ENCODE measurements at places on chromosomes 1 and 21. TPM values are rescaled to one million over a fixed set of nuclear protein-coding genes. Genes with fewer than 3 reads are reported as not detected.

DNA sequence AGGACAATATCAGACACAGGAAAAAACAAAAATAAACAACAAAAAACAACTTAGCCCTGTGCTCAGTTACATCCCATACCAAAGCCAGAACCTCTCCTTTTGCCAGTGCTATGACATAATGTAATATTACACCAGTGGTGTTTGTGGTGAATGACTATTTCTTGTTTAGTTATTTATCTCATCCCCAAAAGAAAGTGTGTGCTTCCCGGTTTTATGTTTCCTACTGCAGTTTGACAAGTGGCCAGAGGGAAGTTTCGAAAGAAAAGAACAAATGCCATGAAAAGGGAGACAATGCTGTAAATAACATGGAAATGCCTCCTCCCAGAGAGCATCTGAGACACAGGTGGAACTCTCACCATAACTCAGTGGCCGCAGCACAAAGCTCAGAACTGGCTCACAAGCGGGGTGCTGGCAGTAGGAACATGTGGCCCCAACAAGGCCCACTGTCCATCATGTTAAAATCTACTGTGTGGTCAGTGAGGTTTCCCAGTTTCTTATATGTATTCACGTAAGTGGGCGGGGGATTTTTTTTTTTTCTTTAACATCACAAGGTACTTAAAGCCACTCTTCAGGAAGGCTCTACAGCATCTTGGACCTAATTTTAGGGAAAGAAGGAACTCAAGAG, 158.2 kb downstream of the BARHL2 start:
- H3K27me3 ChIP-seq: no peaks in the 10 kb centered on the region
- no peak for DNase-seq
- no peak overlapping the region for H3K4me3 ChIP-seq
- peaks cover 2% of the 10 kb centered on the region for H3K4me1 ChIP-seq

- no peaks in the 10 kb centered on the region for H3K4me1 ChIP-seq
- no peaks in the 10 kb centered on the region for H3K27me3 ChIP-seq
- H3K27ac ChIP-seq: no peak overlapping the region
Observed at GRCh38 chr1:240136402-240136801, 44.7 kb downstream of the FMN2 start.

DNA sequence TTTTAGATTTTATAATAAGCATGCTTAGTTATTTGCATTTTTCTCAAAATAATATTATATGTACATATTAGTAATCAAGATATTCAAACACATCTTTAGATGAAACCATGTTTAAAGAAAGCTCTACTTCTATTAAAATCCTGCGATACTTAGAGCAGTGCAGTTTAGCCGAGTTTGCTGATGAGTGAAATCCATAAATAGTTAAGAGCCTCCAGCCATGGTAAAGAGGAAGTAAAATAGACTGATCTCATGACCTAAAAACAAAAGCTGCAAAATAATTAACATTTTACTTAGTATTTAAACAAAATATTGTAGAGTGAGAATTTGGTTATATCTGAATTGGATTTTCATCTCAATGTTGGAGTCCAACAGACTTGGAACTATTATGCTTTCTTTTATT, 147.4 kb upstream of the NRIP1 start:
- DNase-seq: no peak
- no peak overlapping the region for H3K4me3 ChIP-seq
- H3K4me1 ChIP-seq: no peaks in the 10 kb centered on the region
- H3K27ac ChIP-seq: no peak overlapping the region
- H3K27me3 ChIP-seq: no peaks in the 10 kb centered on the region
- no peaks in the 10 kb centered on the region for H3K36me3 ChIP-seq

DNA sequence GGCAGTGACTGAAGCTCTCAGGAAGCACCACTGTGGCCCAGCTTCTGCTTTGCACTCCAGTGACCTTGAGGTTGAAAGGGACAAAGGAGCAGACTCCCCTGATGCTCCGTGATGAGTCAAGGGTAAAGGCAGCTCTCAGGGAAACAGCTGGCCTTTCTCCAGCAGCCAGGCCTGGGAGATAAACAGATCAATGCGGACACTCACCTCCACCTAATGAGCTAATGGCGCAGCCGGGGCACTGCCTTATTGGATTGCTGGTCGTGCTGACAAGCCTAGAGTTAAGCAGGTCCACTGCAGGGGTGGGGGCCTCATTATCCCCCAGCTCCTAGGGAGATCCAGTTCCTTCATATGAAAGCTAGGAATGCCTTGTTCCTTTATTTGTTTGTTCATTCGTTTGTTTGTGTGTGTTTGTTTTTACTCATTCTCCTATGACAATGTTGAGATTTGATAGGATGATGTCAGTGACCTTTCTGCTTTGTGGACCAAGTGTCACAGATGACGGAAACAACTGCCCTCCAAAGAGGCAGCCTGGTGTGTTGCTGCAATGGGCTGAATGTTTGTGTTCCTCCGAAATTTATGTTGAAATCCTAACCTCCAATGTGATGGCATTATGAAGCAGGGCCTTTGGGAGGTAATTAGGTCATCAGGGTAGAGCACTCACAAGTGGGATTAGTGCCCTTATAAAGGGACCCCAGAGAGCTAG, 141.4 kb upstream of the BEND5 start:
- no peaks in the 10 kb centered on the region for H3K4me1 ChIP-seq
- H3K27me3 ChIP-seq: no peaks in the 10 kb centered on the region
- no peak overlapping the region for H3K4me3 ChIP-seq
- DNase-seq: no peak
- no peaks in the 10 kb centered on the region for H3K36me3 ChIP-seq

- peak; percentile 35 for DNase-seq
- no peaks in the 10 kb centered on the region for H3K4me1 ChIP-seq
- peaks cover 4% of the 10 kb centered on the region for H3K27me3 ChIP-seq
- H3K27ac ChIP-seq: peak overlapping the region; percentile 81
Observed at GRCh38 chr1:20265250-20265649, 25.4 kb upstream of the VWA5B1 start.

DNA sequence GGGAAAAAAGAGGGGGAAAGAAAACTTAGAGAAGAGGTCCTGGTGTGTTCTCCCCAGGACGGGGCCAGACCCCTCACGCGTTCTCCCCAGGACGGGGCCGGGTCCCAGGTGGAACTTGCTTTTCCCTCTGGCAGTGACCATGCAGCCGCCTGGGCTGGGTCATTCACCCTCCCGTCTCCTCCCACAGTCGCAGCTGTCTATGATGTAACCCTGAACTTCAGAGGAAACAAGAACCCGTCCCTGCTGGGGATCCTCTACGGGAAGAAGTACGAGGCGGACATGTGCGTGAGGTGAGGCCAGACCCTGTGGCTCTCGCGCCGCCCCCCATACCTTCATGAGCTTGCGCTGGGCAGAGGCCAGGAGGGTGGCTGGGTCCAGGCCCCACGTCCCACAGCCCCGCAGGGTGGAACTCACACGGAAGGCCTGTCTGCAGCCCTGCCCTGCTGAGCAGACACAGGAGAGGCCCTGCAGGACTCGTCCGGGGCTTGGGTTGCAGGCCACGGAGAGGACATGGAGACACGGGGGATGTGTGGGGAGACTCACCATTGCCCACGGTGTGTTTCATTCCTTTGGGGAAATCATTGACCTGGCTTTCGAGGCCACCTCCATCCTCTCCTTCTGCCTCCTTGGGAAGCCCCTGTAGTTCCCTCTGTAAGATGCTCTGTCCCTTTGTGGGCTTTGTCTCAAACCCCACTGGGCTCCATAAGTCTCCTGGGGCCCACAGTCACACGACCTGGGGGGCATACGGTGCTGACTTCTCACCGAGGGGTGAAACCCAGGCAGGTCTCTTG, 40.7 kb upstream of the TRAPPC10 start:
- no peak overlapping the region for H3K27ac ChIP-seq
- H3K4me3 ChIP-seq: no peak overlapping the region
- DNase-seq: no peak
- no peaks in the 10 kb centered on the region for H3K27me3 ChIP-seq
- H3K36me3 ChIP-seq: peaks cover 66% of the 10 kb centered on the region
- H3K4me1 ChIP-seq: peaks cover 9% of the 10 kb centered on the region

GRCh38 chr1:45767035-45767434, 16.6 kb upstream of the IPP start:
- no peaks in the 10 kb centered on the region for H3K36me3 ChIP-seq
- H3K27me3 ChIP-seq: peaks cover under 1% of the 10 kb centered on the region
- no peaks in the 10 kb centered on the region for H3K4me1 ChIP-seq
- no peak for DNase-seq
- no peak overlapping the region for H3K4me3 ChIP-seq
- no peak overlapping the region for H3K27ac ChIP-seq

DNA sequence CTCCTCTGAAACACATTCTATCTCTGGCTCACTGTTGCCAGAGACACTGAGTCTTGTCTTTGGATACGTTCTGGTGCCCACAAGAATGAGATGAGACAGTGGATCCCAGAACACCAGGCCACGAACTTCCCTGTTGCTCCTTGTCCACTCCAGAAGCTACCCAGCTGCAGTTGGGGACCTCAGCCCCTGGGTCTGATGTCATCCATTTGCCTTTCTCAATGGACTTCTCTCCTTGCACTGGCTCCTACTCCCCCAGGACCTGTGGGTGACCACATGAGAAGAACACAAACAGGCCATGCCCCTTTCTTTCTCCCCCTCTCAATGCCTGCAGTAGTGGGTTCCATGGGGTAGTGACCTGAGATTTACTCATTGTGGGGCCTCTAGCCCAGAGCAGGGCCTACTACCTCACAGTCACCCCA, 5.9 kb downstream of the NBPF1 start:
- no peak overlapping the region for H3K27ac ChIP-seq
- H3K4me1 ChIP-seq: peaks cover 4% of the 10 kb centered on the region
- no peaks in the 10 kb centered on the region for H3K27me3 ChIP-seq
- no peak for DNase-seq

GRCh38 chr1:168497376-168497950, 46.3 kb downstream of the XCL2 start:
- H3K4me1 ChIP-seq: no peaks in the 10 kb centered on the region
- H3K36me3 ChIP-seq: no peaks in the 10 kb centered on the region
- H3K27ac ChIP-seq: no peak overlapping the region
- no peak for DNase-seq
- no peak overlapping the region for H3K4me3 ChIP-seq

DNA sequence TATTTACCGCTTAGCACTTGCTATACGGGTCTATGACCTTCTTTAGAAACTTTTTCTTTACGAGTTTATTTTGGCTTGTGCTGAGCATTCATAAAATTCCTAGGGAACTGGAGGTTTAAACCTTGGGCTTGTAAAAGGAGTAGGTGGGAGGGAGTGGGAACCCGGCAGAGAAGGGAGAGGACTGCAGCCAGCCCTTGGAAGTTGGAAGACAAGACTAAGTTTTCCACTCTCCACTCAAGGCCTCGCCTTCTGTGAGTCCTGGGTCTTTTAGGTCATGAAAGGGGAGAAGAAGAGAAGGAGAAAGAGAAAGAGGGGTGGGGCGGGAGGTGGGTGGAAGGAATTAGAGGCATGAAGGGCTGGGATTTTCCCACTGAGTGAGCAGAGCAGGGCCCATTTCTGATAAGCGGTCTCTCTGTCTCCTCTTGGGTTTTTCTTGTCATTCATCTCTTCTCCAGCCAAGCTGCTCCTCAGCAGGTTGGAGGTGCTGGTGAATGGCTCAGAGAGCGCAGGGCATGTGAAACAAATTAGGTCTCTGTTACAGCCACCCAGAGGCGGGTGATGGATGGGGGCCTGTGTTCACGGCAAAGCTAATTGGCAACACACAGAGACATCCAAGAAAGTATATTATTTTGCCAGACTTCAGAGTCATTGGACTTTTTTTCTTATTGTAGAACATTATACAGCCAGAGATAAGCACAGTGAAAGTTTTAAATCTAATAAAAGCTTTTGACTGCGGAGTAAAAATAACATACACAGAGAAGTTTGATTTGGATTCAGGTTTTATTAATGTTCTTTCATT, 247.3 kb downstream of the FOXD2 start:
- H3K27ac ChIP-seq: no peak overlapping the region
- no peaks in the 10 kb centered on the region for H3K4me1 ChIP-seq
- no peak for DNase-seq
- no peaks in the 10 kb centered on the region for H3K36me3 ChIP-seq
- no peak overlapping the region for H3K4me3 ChIP-seq
- peaks cover 10% of the 10 kb centered on the region for H3K27me3 ChIP-seq

DNA sequence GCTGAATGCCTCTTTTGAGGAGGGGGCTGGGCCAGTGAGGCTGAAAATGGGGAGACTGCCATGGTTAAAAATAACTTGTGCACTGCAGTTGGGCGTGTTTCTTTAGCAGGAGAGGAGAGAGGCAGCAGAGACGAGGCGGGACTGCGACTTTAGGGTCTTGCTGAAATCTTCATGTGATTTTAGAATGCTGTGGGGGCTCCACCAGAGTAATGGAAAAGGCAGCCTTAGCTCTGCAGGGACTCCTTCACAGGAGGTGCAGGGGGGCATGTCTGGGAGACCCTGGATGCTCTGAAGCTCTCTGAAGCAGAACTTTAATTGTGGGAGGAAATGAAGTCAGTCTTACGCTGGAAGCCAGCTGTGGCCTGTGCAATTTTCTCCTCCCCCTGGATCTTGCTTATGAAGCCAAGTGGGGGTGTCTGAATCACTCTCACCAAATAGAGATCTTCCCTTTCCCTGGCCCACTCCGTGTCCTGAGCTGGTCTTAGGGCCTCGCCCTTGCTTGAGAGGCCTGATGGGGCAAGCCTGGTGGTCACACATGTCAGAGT, 60.8 kb downstream of the NDUFS5 start:
- peak overlapping the region; percentile 27 for H3K27ac ChIP-seq
- peaks cover 18% of the 10 kb centered on the region for H3K4me1 ChIP-seq
- no peaks in the 10 kb centered on the region for H3K36me3 ChIP-seq

DNA sequence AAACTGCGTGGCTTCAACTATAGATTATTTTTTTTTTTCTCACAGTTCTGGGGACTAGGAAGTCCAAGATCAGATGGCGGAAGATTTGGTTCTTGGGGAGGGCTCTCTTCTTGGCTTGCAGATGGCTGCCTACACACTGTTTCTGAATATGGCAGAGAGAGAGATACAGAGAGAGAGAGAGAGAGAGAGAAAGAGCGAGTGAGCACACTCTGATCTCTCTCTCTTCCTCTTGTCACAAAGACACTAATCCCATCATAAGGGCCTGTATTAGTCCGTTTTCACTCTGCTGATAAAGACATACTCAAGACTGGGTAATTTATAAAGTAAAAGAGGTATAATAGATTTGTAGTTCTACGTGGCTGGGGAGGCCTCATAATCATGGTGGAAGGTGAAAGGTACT, 79.5 kb downstream of the IGSF21 start:
- H3K27ac ChIP-seq: no peak overlapping the region
- H3K27me3 ChIP-seq: no peaks in the 10 kb centered on the region
- no peak for DNase-seq
- H3K4me1 ChIP-seq: peaks cover 3% of the 10 kb centered on the region

DNA sequence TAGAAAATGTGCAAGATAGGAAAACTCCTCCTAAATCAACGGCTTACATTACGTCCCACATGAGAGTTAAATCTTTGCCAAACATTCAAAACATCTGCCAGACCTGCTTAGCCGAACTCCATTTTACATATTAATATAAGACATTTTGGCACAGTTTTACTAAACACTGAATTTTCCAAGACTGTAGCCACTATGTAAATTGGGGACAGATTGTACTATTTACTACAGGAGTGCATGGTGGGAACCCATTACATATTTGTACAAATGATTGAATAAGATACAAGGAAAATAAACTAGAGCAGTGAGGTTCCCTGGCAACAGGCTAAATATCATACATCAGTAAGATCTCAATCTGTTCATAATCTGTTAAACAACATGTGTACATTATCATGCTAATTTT, 1234.4 kb downstream of the KCNT2 start:
- DNase-seq: no peak
- H3K36me3 ChIP-seq: no peaks in the 10 kb centered on the region
- no peaks in the 10 kb centered on the region for H3K4me1 ChIP-seq
- no peak overlapping the region for H3K27ac ChIP-seq
- H3K4me3 ChIP-seq: no peak overlapping the region

The CYP4A11 gene
- not detected for total RNA-seq

The UBXN10 gene
- total RNA-seq: 1.1 TPM

The MAP10 gene
- total RNA-seq: 3.2 TPM

The SGIP1 gene
- 12.2 TPM for total RNA-seq

The PM20D1 gene
- total RNA-seq: 0.77 TPM
